ENCODE measurements at places on chromosomes 6 and 20. TPM values are rescaled to one million over a fixed set of nuclear protein-coding genes. Genes with fewer than 3 reads are reported as not detected.

DNA sequence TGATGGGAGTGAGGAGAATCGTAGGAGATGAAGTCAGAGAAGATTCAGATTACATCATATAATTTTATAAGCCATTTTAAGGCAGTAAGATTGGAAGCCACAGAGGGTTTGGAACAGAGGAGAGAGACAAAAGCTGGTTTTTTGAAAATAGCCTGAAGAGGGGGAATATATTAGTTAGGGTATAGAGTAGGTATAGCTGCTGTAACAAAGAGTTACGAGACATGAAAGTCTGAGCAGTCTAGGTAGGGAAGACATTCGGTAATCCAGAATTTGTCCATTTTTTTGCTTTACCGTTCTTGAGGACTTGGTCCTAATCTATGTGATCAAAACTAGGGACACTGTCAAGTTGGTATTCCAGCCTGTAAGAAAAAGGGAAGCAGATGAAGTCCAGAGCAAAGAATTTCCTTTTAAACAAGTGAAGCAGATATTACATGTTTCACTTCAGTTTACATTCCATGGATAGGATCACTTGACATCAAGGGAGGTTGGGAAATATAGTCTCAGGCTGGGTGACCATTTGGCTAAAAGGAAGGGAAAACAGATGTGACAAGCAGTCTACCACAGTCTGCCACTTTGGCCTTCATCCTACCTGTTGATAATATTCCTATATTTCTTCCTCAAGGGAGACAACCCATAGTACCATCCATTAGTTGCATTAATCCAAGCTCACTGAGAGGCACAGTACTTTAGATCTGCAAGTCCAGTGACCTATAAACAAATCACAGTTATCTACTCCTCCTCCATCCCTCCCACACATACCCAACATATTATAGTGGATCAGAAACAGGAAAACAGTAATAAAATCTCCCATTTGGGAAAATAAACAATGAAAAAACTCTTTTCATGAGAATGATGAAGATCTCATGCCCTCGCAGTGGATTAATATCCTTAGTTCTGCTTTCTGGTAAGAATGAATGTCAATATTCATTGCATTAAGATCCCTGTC is 10.2 kb downstream of the FAM135A start:
- no peak overlapping the region for H3K4me3 ChIP-seq
- no peak overlapping the region for H3K27ac ChIP-seq

DNA sequence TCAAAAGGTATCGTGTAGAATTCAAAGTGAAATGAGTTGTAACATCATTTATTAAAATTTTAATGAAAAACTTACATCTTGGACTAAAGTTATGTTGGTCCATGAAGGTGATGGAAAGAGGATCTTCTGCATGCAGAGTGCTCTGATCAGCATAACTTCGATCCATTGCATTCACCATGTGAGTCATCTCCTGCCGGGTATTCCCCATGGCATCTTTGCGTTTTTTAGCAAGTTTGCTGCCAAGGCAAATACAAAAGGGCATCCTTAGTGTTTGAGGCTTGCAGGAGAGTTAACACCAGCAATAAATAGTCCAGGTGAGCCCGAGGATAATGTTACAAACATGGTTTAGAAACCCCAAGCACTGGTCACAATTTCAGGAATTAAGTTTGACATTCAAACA is 104.2 kb upstream of the THEMIS start:
- no peak for DNase-seq
- H3K4me3 ChIP-seq: no peak overlapping the region
- H3K36me3 ChIP-seq: no peaks in the 10 kb centered on the region
- no peaks in the 10 kb centered on the region for H3K27me3 ChIP-seq
- no peaks in the 10 kb centered on the region for H3K4me1 ChIP-seq
- H3K27ac ChIP-seq: no peak overlapping the region

Gene EMILIN3
- total RNA-seq: 1.1 TPM

- no peaks in the 10 kb centered on the region for H3K36me3 ChIP-seq
- no peaks in the 10 kb centered on the region for H3K27me3 ChIP-seq
- H3K27ac ChIP-seq: no peak overlapping the region
Observed at GRCh38 chr6:78688668-78689067, 178.7 kb upstream of the IRAK1BP1 start.

GRCh38 chr20:1319051-1319450 is 9.9 kb downstream of the SDCBP2 start:
- H3K4me3 ChIP-seq: no peak overlapping the region
- H3K27me3 ChIP-seq: no peaks in the 10 kb centered on the region

DNA sequence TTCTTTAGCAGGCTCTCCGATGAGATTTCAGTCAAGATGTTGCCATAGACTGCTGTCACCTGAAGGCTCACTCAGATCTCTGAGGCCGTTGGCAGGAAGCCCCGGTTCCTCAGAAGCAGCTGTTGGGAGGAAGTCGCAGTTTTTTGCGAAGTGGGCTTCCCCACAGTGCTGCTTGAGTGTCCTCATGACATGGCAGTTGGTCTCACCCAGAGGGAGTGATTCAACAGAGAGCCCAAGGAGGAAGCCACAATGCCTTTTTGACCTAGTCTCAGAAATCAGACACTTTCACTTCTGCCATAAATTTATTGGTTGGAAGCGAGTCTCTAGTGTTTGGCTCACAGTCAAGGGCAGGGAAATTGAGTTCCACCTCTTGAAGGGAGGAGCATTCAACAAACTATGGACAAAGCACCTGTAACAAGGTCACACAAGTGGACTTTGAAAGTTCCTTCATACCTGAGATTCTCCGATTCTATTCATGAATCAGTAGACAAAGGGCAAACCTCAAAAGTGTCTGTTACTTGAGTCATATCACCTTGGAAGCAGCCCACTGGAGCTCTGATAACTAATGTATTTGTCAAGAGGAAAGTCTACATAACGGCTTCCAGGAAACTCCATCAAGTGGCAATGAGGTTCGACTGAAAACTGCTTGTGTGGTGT is 208.3 kb downstream of the TASP1 start:
- no peaks in the 10 kb centered on the region for H3K27me3 ChIP-seq
- H3K4me3 ChIP-seq: no peak overlapping the region
- DNase-seq: no peak
- no peaks in the 10 kb centered on the region for H3K36me3 ChIP-seq
- no peaks in the 10 kb centered on the region for H3K4me1 ChIP-seq
- H3K27ac ChIP-seq: no peak overlapping the region

DNA sequence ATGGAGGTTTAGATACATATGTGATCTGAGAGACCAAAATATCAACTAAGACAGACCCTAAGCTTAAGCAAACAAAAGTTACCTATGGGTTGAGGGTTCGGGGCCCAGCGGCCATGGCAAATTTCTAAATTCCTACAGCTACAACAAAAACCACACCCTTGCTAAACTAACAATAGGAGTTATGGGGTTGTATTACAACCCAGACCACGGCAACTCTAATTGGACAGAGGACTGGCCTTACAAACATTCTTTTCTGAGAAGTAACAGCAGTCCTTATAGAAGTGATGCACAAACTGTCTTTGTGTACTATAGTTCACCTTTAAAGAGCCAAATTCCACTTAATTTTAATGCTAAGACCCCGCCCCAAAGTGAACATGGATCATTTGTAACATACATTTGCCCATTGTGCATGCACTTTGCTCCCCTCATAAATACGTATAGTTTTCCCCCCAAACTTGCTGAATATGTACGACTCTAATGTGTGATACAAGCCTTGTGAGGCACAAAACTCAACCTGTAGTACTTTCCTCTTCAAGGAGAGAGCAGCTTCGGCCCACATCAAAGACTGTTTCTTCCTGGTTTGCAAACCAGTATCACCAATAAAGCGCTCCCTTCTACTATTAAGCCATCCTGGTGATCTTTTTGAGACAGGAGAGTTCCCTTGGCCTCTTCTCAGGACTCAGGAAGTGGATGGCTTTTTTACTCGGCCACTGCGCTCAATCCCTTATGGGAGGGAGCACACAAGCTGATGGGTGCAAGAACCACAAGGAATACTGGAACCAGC is 25.6 kb upstream of the MBOAT1 start:
- no peak overlapping the region for H3K27ac ChIP-seq
- H3K4me1 ChIP-seq: no peaks in the 10 kb centered on the region
- no peak for DNase-seq
- H3K36me3 ChIP-seq: no peaks in the 10 kb centered on the region
- no peak overlapping the region for H3K4me3 ChIP-seq

Gene MTFR2
- total RNA-seq: 0.20 TPM
